Head of caudate nucleus (tissue), 42 donors: ENCODE measurements at places on chromosomes 6 and 20.

DNA sequence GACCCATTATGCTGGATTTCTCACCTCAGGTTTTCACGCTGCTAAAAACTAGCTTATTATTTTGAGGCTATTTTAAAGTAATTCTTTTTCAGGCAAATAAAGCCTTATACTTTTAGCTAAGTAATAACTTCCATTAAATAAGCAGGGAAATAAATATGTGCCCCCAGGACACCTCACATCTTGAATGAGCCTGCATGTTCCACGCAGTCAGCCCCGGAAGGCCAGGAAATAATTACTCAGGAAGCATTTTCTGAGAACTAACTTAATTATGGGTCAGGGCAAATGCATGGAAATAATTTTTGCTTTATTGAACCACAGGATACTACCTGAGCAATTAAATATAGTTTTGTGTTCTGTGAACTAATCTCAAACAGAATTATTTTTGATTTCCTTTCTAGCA is 41.1 kb downstream of the STX7 start:
- DNase-seq, result no peak

DNA sequence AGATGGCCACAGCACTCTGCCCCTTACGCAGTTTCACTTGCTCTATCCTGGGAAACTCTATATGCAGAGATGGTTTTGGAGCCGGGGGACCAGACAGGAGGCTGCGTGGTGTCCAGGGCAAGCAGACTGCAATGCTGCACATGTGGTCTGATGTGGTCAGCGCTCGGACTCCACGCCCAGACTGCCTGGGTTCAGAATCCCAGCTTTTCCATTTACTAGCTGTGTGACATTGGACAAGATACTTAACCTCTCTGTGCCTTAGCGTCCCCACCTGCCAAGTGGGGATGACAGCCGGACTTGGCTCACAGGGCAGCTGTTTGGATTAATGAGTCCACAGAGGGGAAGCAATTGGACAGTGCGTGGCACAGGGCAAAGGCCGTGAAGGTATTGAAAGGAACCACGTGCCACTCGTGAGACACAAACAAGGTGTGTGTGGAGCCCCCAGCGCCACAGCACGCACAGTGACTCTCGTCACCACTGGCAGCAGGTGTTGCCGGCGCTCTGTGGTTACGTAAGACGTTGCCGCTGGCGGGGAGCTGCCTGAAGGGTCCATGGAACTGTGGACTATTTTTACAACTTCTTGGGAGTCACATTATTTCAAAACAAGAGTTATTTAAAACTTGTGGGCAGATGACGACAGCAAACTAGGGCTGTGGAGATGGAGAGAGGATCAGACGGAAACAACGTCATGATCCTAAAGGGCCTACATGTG is 201.4 kb downstream of the PREX1 start:
- DNase-seq, result no peak

- DNase-seq, result no peak
These were observed 40.4 kb upstream of the TINAG start for GRCh38 chr6:54267798-54268197.

DNA sequence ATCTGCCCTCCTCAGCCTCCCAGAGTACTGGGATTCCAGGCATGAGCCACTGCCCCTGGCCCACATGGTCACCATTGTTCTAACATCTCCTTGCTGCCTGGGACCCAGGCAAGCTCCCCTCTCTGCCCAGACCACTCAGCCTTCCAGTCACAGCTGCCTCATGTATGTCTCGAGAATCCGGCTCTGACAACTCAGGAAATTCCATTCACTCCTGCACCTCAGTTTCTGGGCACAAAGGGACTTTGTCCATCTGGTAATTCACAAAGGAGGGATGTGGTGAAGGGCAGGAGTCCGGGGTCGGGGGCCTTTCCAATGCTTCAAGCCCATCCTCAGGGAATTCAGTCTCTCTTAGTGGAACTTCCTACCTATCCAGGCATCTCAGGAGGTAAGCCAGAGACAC is 40.7 kb downstream of the JPH2 start:
- DNase-seq, result no peak

- no peak for DNase-seq
These were observed 16.7 kb downstream of the RAET1L start for GRCh38 chr6:150008588-150008987.

GRCh38 chr20:63968928-63969760 is 586 bp downstream of the ZNF512B start:
- DNase-seq, result no peak

GRCh38 chr6:105867821-105868220 is 218.3 kb upstream of the PRDM1 start:
- no peak for DNase-seq

DNA sequence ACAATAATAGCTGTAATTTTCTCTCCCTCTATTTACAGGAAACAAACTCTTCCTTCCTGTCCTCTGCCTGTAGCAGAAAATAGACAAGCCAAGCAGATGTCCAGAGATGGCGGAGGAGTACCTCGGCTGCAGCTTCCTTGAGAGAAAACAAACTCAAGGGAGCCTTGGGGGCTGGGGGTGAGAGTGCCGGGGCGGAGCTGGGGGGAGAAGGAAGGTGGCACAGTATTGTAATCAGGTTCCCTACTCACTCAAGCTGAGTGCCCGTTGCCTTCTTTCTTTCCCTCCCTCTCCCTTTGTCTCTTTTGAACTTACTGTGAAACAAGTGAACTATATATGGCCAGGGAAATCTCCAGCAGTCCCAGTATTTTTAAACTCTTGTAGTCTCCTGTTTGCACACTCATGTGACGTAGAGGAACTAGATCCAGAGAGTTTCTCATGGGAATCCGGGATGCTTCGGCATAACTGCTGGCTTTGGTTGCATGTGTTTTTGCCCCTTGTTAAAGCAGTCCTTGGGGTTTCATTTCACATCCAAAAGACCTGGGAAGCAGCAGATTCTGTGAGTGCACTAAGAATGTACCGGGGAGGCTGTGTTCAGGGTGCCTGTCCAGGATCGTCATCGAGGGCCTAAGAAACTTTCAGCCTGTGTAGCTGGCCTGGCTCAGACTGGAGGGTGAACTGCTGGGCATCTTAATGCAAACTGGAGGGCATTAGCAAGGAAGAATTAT is 44.6 kb upstream of the HDDC2 start:
- no peak for DNase-seq

DNA sequence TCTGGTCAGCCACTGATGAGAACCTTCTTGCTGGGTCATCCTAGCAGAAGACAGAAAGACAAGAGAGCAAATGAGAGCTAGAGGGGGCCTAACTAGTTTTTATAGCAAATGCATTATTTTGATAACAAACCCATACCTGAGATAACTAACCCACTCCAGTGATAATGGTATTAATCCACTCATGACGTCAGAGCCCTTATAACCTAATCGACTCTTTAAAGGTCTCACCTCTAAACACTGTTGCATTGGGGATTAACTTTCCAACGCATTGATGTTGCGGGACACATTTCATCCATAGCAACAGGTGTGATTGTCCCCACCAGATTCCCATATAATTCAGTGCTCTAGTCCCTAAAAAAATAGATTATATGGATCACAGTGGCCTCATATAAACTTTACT is 312.1 kb downstream of the HTR1B start:
- DNase-seq, result no peak

DNA sequence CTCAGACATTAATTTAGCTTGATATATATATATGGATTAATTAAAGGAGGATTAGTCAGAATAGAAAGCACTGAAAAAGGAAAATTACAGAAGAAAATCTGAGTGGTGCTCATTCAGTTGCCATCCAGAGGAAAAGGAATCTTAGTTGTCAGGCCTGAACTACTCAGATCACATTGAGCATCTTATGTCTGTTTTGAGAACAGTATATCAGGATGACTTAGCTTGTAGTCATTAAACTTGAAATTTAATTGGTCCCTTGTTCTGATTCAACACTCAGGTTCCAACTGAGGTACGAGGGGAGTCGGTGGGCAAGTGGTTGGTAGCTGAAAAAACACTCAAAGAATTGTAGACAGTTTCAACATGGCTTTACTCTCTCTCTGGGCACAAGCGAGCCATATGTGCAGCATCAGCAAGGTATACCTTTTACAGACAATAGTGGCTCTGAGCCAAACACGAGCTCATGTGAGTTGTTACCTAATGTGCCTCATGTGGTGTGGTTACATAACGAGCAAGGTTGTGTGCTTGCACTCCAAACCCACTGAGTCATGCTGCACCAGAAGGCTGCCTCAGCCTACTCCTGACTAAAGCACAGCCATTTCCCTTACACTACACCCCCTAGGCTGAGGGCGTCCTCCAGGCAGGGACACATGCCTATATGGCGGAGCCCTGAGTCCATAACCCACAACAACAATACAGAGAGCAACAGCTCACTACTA is 73.0 kb upstream of the HMGN3 start:
- DNase-seq, result peak; percentile 8

GRCh38 chr20:19978511-19979210 is 38.5 kb upstream of the NAA20 start:
- DNase-seq, result no peak
